ENCODE measurements at places on chromosomes 12 and 14.

DNA sequence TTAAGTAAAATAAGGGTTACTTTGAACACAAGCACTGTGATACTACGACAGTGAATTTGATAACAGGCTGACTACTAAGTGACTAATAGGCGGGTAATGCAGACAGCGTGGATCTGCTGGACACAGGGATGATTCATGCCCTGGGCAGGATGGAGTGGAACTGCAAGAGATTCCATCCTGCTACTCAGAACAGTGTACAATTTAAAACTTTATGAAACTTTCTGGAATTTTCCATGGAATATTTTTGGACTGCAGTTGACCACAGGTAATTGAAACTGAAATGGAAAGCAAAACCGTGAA, 46.0 kb downstream of the YEATS4 start:
- no peak for DNase-seq

DNA sequence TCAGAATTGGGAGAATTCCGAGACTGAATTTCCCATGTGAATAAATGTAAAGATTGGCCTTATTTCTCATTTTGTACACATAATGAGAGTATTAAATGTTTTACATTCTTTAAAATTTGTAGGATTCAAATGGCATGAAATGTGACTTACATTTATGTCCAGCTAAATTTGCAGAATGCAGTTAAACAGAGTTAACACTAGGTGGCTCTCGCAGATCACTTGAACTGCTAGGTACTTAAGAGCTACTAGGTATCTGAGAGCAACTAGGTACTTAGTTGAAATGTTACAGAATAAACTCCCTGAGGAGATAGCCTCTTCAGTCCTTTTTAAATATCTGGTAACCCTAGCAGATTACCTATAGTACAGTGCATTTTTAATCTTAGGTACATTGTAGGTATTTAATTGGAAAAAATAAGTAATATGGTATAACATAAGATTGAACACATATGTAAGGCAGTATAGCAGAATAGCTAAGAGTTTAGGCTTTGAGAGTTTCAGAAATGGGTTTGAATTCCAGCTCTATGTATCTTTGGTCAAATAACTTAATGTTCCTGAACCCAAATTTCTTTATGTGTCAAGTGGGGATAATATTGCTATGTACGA, 73.8 kb downstream of the KIAA0586 start:
- DNase-seq = peak; percentile 32

- no peak for DNase-seq
Measured at GRCh38 chr12:91663310-91663709, 480.7 kb upstream of the DCN start.

GRCh38 chr12:24718617-24719016, 230.3 kb downstream of the BCAT1 start:
- DNase-seq = no peak

Measured in NT2/D1 (cell line).